ENCODE measurements at places on chromosomes 3 and 15.

DNA sequence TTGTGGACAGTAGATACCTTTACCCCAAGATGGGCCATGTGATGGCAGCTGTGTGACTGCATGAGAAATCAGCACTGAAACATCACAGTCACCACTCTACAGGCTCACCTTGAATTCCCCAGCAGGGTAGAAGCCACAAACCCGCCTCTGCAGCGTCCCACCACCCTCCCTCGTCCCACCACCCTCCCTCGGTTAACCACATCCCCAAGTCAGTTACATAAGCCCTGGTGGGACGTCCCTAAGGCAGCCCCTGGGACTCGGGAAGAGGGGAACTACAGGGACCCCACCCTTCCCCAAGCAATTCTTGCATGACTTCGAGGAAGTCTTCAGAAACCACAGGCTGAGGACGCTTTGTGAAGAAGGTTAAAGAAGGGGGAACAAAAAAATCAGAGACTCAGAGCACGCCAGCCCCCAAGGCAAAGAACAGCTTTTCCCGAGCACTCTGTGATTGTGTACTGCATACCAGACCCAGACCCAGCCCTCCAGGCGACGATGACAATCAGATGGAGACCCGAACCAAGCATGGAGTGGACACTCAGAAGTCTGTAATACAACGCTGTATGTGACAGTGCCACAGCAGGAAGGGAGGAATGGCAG lies 60.5 kb downstream of the SH3BP5 start:
- no peaks in the 10 kb centered on the region for H3K27me3 ChIP-seq
- H3K4me1 ChIP-seq = no peaks in the 10 kb centered on the region
- H3K36me3 ChIP-seq = peaks cover 3% of the 10 kb centered on the region
- no peak overlapping the region for H3K4me3 ChIP-seq
- DNase-seq = no peak

GRCh38 chr3:39801216-39801615 lies 8.2 kb upstream of the MYRIP start:
- no peaks in the 10 kb centered on the region for H3K4me1 ChIP-seq
- H3K4me3 ChIP-seq = no peak overlapping the region
- H3K27me3 ChIP-seq = peaks cover 70% of the 10 kb centered on the region
- no peaks in the 10 kb centered on the region for H3K36me3 ChIP-seq
- no peak for DNase-seq

DNA sequence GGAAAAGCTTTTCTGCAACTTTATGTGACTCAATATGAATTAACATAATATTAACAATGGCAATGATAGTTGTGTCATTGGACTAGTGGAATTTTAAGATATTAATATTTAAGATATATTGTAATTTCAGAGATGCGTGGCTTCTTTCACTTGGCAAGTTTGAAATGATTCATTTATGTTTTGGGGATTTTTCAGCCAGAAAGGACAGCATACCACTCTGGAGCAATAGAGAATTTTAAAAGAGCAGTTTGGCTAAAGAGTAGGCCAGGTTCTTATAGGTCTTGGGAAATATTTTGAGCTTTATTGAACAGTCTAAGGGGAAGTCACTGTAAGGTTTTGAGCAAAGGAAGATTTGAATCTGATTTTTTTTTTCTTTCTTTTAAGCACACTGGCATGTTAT lies 16.5 kb downstream of the GMPS start:
- H3K4me3 ChIP-seq = no peak overlapping the region
- no peaks in the 10 kb centered on the region for H3K27me3 ChIP-seq
- DNase-seq = no peak
- peaks cover 9% of the 10 kb centered on the region for H3K36me3 ChIP-seq
- peaks cover 31% of the 10 kb centered on the region for H3K4me1 ChIP-seq

GRCh38 chr3:24510030-24510648 lies 15.5 kb upstream of the THRB start:
- no peak overlapping the region for H3K27ac ChIP-seq
- H3K36me3 ChIP-seq = no peaks in the 10 kb centered on the region
- no peak for DNase-seq

- no peaks in the 10 kb centered on the region for H3K27me3 ChIP-seq
- peaks cover 9% of the 10 kb centered on the region for H3K36me3 ChIP-seq
- no peak for DNase-seq
- H3K27ac ChIP-seq = no peak overlapping the region
- peaks cover 24% of the 10 kb centered on the region for H3K4me1 ChIP-seq
Measured at GRCh38 chr3:124998247-124998630, 57.6 kb downstream of the HEG1 start.

- H3K4me3 ChIP-seq = no peak overlapping the region
- no peak for DNase-seq
- H3K27ac ChIP-seq = no peak overlapping the region
Measured at GRCh38 chr3:30596152-30596551, 10.2 kb upstream of the TGFBR2 start.

GRCh38 chr3:71486831-71487230 lies 96.7 kb downstream of the FOXP1 start:
- peaks cover 23% of the 10 kb centered on the region for H3K36me3 ChIP-seq
- H3K27me3 ChIP-seq = no peaks in the 10 kb centered on the region
- H3K27ac ChIP-seq = no peak overlapping the region

DNA sequence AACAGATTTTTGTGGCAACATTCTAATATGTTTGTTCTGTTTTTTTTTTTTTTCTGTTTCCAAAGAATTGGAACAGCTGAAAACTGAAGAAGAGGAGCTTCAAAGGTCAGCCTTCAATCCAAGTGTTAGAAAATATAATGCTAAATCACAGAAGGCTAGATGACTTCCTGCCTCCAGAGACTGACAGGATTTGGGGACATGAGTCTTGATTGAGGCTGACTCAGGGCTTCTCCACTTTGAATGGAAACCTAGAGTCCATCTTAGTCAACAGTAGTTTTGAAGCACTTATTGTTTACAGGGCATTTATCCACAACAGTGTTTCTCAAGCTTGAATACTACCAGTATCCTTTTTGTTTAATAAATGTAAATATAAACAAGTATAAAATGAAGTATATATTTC lies 44.5 kb upstream of the RAD51 start:
- H3K4me1 ChIP-seq = no peaks in the 10 kb centered on the region
- no peak for DNase-seq
- no peak overlapping the region for H3K27ac ChIP-seq
- no peak overlapping the region for H3K4me3 ChIP-seq
- H3K27me3 ChIP-seq = no peaks in the 10 kb centered on the region

DNA sequence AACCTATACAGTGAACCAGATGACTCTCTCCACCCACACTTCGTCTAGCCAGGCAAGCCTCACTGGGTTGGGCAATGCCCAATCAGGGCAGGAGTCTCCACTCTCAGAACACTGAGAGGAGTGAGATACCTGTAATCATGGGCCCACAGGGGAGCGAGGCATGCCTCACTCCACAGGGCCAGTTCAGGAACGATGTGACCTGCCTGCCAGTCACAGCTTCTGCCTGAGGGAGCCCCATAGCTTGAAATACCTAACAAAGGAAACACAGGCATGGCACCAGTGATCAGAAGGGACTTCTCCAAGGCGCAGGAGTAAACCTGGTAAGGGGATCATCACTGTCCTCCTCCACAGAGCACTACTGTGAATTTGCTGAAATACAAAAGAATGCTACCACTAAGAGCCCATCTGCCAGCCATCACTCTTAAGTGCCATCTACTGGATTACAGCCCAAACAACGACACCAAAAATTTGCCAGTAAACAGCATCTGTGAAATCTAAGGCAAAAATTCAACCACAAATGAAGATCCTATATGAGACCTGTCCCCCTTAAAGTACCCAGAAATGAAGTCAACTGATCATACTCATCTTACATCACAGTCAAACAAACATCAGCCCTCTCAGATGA lies 689.9 kb upstream of the SEMA6D start:
- H3K4me1 ChIP-seq = no peaks in the 10 kb centered on the region
- H3K4me3 ChIP-seq = no peak overlapping the region
- no peaks in the 10 kb centered on the region for H3K27me3 ChIP-seq
- H3K36me3 ChIP-seq = no peaks in the 10 kb centered on the region
- H3K27ac ChIP-seq = no peak overlapping the region

- no peaks in the 10 kb centered on the region for H3K4me1 ChIP-seq
- H3K27ac ChIP-seq = no peak overlapping the region
- H3K27me3 ChIP-seq = peaks cover 8% of the 10 kb centered on the region
- no peaks in the 10 kb centered on the region for H3K36me3 ChIP-seq
- no peak overlapping the region for H3K4me3 ChIP-seq
- DNase-seq = no peak
Measured at GRCh38 chr15:38746211-38746610, 181.6 kb upstream of the RASGRP1 start.

DNA sequence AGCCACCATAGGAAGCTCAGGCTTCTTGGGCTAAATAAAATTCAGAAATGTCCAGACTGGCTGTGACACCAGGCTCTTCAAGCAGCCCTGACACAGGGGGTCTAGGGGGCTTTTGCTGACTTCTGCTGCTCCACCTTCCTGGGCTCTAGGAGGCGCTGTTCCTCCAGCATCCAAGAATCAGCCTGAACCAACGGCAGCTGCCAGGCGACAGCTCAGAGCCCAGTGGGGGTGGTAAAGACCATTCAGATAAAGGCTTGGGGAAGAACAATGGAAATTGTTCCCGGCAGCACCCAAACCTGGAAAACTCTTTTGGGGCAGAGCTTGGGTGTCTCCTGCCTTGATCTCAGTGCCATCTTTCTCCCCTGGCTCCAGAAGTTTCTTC lies 21.6 kb upstream of the PSTPIP1 start:
- H3K27me3 ChIP-seq = peaks cover 13% of the 10 kb centered on the region
- DNase-seq = no peak
- no peaks in the 10 kb centered on the region for H3K36me3 ChIP-seq
- H3K4me3 ChIP-seq = no peak overlapping the region
- H3K4me1 ChIP-seq = no peaks in the 10 kb centered on the region

- no peak overlapping the region for H3K4me3 ChIP-seq
- no peak overlapping the region for H3K27ac ChIP-seq
- no peak for DNase-seq
Measured at GRCh38 chr3:186983659-186984058, 53.3 kb downstream of the ST6GAL1 start.

GRCh38 chr3:57158325-57158724 lies 6.8 kb downstream of the IL17RD start:
- H3K27ac ChIP-seq = no peak overlapping the region
- H3K4me1 ChIP-seq = peaks cover 82% of the 10 kb centered on the region
- no peak for DNase-seq
- H3K36me3 ChIP-seq = no peaks in the 10 kb centered on the region
- H3K4me3 ChIP-seq = no peak overlapping the region
- peaks cover 4% of the 10 kb centered on the region for H3K27me3 ChIP-seq

DNA sequence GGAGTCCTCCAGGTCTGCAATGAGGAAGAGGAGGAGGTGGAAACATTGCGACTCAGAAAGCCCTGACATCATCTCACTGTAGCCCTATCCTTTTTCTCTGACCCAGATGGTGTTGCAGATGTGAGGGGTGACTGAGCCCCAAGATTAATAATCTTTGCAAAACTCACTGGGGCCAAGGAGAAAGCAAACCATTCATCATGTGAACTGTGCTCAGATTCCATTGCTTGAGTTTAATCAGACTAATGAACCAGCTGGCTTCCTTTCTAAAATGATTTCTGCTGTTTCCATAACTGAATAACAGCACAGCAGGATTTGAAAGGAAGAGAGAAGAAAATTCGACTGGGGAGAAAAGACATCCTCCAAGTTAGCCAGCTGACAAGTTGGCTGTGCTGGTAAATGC lies 13.4 kb upstream of the DGKG start:
- H3K4me3 ChIP-seq = no peak overlapping the region
- H3K36me3 ChIP-seq = no peaks in the 10 kb centered on the region
- H3K27ac ChIP-seq = no peak overlapping the region
- peaks cover 6% of the 10 kb centered on the region for H3K4me1 ChIP-seq
- peaks cover 47% of the 10 kb centered on the region for H3K27me3 ChIP-seq
- DNase-seq = no peak

DNA sequence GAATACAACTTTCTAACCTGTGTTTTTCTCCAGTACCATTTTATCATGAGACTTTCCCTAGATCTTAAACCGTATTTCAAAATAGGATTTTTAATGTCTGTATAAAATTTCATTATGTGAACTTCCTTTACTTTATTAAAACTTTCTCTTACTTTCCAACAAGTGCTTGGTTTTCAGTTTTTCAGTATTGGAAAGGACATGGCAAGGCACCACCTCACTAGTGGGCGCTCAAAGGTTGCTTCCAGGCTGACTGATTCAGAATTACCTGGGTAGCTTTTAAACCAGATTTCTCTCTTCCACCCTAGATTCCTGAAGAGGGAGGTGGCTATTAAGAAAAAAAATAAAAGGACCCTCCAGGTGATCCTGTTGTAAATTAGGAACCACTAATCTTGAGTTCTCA lies 236.6 kb downstream of the SOX2 start:
- peaks cover 3% of the 10 kb centered on the region for H3K4me1 ChIP-seq
- no peaks in the 10 kb centered on the region for H3K36me3 ChIP-seq
- no peak for DNase-seq
- H3K4me3 ChIP-seq = no peak overlapping the region

- H3K36me3 ChIP-seq = no peaks in the 10 kb centered on the region
- no peak overlapping the region for H3K4me3 ChIP-seq
- DNase-seq = no peak
- peaks cover 7% of the 10 kb centered on the region for H3K4me1 ChIP-seq
- no peak overlapping the region for H3K27ac ChIP-seq
- H3K27me3 ChIP-seq = no peaks in the 10 kb centered on the region
Measured at GRCh38 chr15:65818927-65819562, 27.0 kb upstream of the DENND4A start.

DNA sequence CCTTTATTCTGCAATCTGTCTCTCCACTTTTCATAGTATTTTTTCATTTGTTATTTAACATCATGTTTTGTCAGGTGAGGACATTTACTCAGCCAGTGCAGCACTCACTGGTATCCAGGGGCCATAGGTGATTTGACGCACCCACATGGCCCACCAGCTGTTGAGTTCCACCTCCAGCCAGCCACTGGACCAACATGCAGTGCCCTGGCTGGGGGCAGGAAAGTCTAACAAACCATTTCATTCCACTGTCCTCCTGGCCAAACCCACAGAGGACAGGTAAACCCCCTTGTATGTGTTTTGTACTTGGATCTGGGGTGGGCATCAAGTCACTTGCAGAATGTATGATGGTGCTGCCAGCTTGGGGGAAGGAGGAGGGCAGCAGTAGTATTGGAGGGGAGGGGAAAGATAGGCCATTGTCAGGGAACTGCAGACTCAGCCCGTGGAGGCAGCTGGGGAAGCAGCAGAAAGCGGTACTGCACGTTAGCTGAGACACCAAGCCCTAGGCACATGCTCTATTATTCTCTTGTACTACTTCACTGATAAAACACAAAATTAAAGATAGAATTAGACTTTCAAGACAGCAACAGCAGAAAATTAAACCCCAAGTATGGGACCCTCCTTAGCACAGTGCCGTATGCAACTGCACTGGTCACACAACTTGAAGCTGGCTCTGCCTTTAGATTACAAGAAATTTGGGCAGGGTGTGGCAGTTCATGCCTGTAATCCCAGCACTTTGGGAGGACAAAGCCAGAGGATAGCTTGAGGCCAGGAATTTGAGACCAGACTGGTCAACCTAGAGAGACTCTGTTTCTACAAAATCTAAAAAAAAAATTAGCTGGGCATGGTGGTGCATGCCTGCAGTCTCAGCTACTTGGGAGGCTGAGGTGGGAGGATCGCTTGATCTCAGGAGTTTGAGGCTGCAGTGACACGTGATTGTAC lies 15.4 kb upstream of the RPL24 start:
- no peak overlapping the region for H3K27ac ChIP-seq
- H3K36me3 ChIP-seq = no peaks in the 10 kb centered on the region
- no peaks in the 10 kb centered on the region for H3K4me1 ChIP-seq
- no peaks in the 10 kb centered on the region for H3K27me3 ChIP-seq
- no peak overlapping the region for H3K4me3 ChIP-seq

- H3K27me3 ChIP-seq = no peaks in the 10 kb centered on the region
- peaks cover 6% of the 10 kb centered on the region for H3K4me1 ChIP-seq
Measured at GRCh38 chr15:37907136-37907535, 27.3 kb upstream of the TMCO5A start.

GRCh38 chr3:181929501-181929900 lies 217.8 kb downstream of the SOX2 start:
- no peaks in the 10 kb centered on the region for H3K36me3 ChIP-seq
- no peak for DNase-seq

GRCh38 chr15:68618908-68619698 lies 40.3 kb downstream of the CORO2B start:
- H3K4me3 ChIP-seq = no peak overlapping the region
- peaks cover 27% of the 10 kb centered on the region for H3K4me1 ChIP-seq
- no peak for DNase-seq
- no peaks in the 10 kb centered on the region for H3K36me3 ChIP-seq

Data from type B pancreatic cell (in vitro differentiated cells).